Occipital lobe (tissue), 3 donors: ENCODE measurements at places on chromosomes 13 and 19. TPM values are rescaled to one million over a fixed set of nuclear protein-coding genes. Genes with fewer than 3 reads are reported as not detected.

DNA sequence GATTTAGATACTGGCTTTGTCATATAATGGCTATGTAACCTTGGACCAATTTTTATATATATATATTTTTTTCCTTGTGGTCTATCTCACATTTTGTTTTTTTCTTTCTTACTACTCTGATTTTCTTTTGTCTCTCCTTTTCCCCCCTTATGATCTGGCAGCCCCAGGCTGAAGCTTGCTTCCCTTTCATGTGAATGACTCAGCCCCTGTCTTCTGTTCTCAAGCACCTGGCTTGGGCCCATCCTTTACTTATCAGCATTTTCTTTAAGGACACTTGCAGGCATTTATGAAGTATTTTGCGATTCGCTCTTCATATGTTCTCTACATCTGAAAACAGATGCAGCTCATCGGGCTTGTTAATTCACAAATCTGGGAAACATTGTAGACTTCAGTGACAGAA, 163.6 kb downstream of the SPRY2 start:
- no peak for DNase-seq

GRCh38 chr13:88103824-88104223, 432.7 kb downstream of the SLITRK5 start:
- no peak for DNase-seq

GRCh38 chr13:111460548-111461444, 140.4 kb downstream of the TEX29 start:
- peak; percentile 40 for DNase-seq

DNA sequence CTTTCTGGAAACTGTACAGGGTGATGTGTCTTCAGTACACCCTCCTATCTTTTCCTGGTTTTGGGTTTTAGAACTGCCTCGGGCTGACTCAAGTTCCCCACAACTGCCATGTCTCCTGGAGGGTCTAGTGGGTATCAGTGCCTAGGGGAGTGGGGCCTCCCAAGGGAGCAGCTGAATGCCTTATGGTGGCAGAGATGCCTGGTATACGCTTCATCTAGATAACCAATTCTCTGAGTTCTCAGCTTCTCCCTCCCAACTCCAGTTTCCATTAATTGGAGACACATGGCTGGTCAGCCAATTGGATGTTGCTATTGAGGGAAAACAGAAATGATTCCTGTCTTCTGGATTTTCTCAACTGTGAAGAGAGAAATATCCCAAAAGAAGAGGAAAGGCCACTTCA, 12.8 kb downstream of the ZNF439 start:
- DNase-seq: no peak

DNA sequence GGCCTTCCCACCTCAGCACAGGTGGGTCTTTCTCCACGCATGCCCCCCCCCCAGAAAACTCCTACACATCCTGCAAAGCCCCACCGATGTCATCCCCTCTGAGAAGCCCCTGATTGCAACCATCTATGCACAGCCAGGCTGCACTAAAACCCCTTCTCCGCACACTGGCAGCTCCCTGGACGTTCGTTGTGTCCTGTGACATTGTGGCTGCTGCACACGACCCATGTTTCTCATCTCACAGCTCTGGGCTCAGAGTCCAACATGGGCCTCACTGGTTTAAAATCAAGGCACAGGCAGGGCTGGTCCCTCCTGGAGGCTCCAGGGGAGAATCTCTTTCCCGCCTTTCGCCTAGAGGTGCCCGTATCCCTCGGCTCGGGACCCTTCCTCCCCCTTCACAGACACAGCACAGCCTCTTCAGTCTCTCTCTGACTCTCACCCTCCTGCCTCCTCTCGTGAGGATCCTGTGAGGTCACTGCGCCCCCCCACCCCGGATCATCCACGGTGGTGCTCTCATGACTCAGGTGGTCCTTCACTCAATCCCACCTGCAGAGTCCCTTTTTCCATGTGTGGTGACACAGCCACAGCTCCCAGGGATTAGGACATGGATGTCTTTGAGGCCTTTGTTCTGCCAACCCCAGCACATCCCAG, 71.2 kb downstream of the GADD45B start:
- DNase-seq: no peak

Gene ADM5
- total RNA-seq: 0.78 TPM

DNA sequence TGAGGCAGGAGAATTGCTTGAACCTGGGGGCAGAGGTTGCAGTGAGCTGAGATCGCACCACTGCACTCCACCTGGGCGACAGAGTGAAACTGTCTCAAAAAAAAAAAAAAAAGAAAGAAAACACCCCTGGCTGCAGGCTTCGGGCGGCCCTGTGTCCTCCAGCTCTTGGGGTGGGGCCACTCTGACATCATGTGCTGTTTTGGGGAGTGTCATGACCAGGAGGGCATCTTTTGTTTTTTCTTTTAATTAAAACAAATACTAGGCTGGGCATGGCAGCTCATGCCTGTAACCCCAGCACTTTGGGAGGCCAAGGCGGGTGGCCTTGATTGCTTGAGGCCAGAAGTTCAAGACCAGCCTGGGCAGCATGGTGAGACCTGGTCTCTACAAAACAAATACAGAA, 52.1 kb downstream of the KDM4B start:
- DNase-seq: no peak

- no peak for DNase-seq
Observed at GRCh38 chr19:10295305-10295846, 5.6 kb downstream of the ICAM5 start.

DNA sequence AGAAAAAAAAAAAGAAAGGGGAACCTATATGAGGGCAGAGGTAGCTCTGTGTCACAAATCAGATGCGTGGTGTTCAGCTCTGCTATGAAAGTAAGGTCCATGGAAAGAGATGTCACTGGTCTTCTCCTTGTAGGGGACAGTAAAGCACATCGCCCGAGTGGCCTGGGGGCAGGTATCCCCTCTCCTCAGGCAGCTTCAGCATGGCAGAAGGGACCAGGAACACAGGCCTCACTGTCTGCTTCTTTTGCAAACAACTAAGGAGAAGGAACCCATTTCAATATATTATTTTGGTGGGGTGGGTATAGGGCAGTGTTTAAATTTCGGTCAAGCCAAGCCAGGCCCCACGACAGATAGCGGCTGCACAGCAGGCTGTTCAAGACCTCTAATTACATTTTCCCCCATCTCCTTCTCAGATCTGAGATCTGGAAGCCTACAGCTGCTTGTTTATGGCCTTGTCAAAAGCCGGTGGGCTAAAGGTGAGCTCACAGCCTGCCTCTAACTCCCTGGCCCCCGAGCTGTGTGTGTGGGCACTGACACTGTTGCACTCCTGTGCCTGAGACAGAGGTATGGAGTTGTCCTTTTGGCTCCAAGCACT, 72.8 kb downstream of the HSPH1 start:
- DNase-seq: no peak

GRCh38 chr13:38767506-38768265, 80.8 kb downstream of the FREM2 start:
- peak; percentile 4 for DNase-seq

DNA sequence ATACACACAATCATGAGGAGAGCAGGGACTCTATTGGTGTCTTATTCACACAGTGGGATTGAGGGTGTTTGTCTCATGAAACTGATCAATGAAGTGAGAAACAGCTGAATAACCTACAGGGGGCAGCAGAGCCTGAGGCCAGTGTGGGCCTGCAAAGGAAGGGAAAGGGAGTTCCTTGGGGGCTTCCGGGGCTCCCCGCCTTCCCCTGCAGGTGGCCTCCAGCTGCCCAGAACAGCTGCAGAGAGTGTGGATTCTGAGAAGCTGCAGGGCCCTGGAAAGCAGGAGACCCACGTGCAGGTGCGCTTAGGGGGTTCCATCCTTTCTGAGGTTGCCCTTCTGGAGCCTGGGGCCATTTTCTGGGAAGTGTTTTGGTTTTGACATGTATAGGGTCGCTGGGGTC, 20.1 kb downstream of the ZNF763 start:
- no peak for DNase-seq

Gene FLT1
- total RNA-seq: 13.7 TPM

Gene PSG6
- total RNA-seq: not detected

- DNase-seq: no peak
Observed at GRCh38 chr13:84812789-84813188, 930.5 kb upstream of the SLITRK1 start.

GRCh38 chr19:1110809-1111640, 7.2 kb downstream of the GPX4 start:
- no peak for DNase-seq

Gene COG6
- total RNA-seq: 63.9 TPM

GRCh38 chr19:33639035-33639681, 17.4 kb downstream of the CHST8 start:
- no peak for DNase-seq

Gene BORA
- total RNA-seq: 1.6 TPM

Gene FFAR2
- total RNA-seq: 0.16 TPM

Gene ZNF77
- 6.4 TPM for total RNA-seq

- DNase-seq: no peak
Observed at GRCh38 chr13:23870356-23871140, 18.7 kb downstream of the MIPEP start.

Gene OR4F17
- not detected for total RNA-seq

DNA sequence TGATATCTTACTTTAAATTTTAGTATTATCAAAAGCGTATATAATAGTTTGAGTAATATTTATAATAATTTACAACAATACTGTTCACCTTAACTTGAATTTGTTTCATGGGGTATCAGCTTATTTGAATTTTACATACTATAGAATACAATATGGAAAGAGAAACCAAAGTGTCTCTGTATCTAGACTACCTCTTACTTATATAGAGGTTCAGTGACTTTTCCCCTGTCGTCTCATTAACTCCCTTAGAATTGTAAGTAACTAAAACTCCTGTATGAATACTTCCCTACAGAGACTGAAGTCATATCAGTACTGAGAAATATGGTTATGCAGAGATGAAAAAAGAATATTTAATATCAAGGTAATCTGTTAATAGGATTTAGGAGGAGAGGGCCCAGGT, 26.8 kb downstream of the COG6 start:
- DNase-seq: no peak

DNA sequence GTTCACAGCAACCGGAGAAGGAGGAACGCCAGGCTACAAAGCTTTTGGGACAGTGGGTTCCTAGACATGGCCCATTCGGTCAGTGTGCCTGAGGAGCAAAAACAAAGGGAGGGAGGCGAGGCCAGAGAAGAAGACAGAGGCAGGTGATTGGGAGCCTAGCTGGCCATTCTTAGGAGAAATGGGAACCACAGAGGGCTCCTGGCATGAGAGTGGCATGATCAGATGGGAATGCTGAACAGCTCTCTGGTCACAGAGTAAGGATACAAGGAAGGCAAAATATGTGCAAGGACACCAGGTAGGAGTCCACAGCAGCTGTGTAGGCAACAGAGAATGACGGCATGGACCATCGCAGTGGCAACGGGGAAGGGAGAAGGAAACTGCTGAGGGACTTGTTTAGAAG, 82.4 kb downstream of the EFNB2 start:
- DNase-seq: no peak
